Stimulated activated CD8-positive, alpha-beta memory T cell treated with anti-CD3 and anti-CD28 coated beads, Interleukin-7, amount 100 ng/mL, for 4 hours (primary cell): ENCODE measurements at places on chromosomes 7 and 10.
A peak's percentile ranks its signal among the peaks of the same experiment; 100 is the strongest.

DNA sequence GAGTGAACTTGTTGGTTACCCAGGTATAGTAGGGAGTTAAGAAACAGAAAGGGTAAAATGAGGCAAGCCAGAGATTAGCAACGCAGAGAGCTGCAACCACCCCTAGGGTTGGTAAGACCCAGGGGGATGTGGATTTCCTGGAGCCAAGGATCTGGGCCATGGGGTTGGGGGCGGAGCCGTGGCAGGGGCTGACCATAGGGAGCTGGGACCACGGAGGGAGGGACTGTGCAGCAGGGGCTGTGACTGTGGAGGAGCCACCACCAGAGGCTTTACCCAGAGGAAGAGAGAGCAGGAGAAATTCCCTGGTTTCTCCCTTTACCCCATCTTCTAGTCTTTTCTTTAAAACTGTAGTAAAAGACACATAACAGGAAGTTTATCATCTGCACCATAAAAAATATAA, 58.6 kb upstream of the BAIAP2L1 start:
- DNase-seq = no peak

GRCh38 chr10:89074120-89074519, 83.5 kb downstream of the FAS start:
- DNase-seq = no peak

GRCh38 chr10:3775696-3776551, 9.1 kb downstream of the KLF6 start:
- DNase-seq = no peak

GRCh38 chr7:53904355-53904754, 637.8 kb upstream of the VSTM2A start:
- no peak for DNase-seq

GRCh38 chr10:96565774-96566173, 21.0 kb downstream of the TM9SF3 start:
- DNase-seq = no peak

DNA sequence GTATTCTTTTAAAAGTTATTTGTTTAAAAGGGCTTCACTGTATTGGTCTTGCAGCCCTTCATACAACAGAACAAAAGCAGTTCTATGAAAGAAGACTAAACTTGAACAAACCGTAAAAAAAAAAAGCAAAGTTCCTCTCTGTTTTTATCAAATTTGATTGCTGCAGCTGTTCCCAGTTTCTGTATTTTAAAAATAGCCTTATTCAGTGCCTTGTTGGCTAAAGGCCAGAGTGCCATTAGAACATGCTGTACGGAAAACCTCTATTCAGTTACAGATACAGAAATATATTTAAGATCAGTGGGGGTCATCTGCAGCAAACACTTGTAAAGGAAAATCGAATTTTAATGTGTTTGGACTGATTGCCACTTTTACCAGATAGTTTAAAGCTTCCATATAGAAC, 207.8 kb upstream of the ETV1 start:
- no peak for DNase-seq

- no peak for DNase-seq
Observed at GRCh38 chr10:34437906-34438305, 377.2 kb downstream of the PARD3 start.

DNA sequence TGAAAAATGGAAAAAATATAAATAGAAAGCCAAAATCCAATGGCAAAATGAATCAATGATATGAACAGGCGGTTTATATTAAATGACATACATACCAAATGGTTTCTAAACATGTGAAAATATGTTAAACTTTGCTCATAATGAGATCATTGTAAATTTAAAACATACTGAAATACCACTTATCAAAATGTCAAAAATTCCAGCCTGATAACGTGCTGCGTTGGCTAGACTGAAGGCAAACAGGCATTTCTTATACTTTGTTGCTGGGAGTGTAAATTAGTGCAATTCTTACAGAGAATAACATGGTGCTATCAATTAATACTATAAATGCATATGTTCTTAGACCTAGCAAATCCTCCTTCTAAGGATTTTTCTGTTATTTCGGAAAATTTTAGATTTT, 225.8 kb upstream of the FAM3C start:
- DNase-seq = no peak

- no peak for DNase-seq
Observed at GRCh38 chr10:64630534-64630933, 1109.3 kb downstream of the REEP3 start.

- DNase-seq = peak; percentile 49
Observed at GRCh38 chr7:74401137-74401859, 52.4 kb upstream of the GTF2IRD1 start.

DNA sequence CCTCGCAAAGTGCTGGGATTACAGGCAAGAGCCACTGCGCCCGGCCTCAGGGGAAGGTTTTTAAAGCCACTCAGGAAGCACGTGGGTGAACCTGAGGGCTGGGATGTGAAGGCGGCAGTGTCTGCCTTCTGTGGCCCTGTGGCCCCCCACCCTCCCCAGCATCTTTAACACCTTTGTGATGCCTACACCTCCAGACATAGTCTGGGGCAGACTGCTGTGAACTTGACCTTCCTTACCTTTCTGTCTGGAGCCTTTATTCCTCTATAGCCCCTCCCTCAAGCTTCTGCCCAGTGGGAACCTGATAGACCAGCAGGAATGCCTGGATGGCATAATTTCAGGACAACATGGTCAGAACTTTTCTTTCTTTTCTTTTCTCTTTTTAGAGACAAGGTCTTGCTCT, 550.2 kb downstream of the GALNT17 start:
- DNase-seq = no peak

DNA sequence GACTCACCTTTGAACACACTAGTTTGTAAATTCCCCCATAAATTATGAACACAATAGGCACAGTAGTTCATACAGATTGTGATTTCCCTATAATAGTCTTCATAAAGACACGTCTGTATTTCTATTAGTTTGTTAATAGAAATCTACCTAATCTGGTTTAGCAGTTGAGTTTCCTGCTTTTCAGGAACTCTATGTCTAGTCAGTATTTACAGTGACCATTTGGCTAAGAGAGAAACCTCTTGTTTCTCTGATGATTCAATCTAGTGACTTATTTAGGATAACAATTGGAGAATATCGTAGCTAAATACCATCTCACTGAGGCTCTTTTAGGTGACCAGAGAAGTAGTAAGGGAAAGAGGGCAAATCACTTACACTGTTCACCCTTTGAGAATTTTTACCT, 5.9 kb upstream of the HERPUD2 start:
- no peak for DNase-seq

DNA sequence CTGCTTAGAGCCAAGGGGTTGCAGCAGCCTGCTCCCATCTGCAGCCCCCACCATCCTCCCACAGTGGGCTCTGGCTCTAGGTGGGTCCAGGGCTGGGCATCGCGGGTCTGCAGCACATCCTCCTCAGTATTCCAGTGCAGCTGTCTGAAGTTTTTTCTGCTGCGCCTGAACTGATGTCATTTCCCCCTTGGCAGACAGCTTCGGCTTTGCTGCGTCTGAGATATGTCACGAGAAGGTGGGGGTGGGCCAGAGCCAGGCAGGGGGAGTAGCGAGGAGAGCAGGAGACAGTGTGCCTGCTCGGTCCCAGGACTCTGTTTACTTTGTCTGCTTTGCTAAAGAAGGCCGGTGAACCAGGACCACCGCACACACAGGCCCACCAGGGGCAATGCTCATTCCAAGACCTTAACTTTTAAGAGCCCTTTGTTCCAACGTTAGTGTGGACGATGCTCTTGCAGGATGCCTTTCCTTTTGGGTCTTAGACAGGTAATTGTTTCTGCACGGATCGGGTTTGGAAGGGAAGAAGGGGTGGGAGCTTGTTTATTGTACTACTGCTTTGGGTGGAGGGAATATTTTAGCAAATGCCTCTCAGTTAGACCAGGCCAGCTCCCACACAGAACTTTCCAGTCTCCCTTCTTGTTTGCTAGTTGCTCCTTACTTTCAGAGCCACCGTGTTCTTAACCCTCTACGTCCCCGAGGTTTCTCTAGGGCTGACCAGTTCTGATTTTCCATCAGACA, 32.4 kb downstream of the WBP1L start:
- DNase-seq = no peak

GRCh38 chr7:91826377-91826776, 54.1 kb downstream of the MTERF1 start:
- DNase-seq = no peak

DNA sequence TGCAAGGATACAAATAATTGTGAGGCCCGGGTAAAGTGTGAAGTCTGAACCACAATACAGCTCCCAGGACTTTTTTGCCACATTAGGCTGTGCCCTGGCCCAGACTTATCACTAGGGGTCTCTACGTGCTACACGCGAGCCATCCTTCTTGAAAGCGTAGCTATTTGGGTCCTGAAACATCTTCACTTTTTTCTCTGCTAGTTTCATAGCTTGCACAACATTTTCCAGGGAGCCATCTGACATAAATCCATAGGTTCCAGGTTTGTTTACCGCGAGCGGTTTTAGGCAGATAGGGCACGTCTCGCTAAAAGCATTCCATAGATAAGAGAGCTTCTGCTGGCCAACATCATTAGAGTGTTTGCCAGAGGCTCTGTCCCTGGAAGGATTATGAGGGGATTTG, 226.5 kb downstream of the RPS24 start:
- DNase-seq = no peak

GRCh38 chr10:14995964-14996565, 36.9 kb downstream of the MEIG1 start:
- no peak for DNase-seq

- DNase-seq = no peak
Observed at GRCh38 chr7:94440451-94441039, 45.9 kb downstream of the COL1A2 start.

DNA sequence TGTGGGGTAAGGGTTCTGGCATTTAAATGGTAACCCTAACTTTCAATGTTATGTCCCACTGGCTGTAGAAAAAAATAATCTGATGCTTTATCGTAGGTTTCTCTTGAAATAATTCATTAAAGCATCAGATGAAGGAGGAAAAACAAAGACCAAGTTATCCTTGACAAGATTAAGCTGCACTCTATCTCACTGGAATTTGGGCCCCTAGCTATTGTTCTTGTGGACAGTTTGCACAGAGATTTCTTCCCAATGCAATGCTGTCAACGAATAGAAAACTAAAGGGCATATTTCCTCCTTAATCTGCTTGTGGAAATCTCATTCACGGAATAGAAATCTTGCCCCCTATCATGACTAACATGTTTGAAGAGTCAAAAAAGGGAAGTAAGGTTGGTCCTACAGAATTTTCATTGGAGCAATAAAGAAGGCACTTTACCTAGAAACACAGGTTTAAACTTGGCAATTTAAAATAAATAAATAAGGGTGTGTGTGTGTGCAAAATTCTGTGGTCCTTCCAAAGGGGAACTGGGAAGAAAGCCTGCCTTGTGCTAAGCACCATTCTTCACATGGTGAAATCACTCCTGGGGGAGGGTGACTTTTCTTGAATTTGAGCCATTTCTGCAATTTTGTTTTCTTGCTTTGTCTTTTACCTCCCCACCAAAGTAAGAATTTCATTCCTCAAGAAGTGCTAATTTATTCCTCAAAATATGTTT, 242.8 kb downstream of the GLI3 start:
- no peak for DNase-seq

DNA sequence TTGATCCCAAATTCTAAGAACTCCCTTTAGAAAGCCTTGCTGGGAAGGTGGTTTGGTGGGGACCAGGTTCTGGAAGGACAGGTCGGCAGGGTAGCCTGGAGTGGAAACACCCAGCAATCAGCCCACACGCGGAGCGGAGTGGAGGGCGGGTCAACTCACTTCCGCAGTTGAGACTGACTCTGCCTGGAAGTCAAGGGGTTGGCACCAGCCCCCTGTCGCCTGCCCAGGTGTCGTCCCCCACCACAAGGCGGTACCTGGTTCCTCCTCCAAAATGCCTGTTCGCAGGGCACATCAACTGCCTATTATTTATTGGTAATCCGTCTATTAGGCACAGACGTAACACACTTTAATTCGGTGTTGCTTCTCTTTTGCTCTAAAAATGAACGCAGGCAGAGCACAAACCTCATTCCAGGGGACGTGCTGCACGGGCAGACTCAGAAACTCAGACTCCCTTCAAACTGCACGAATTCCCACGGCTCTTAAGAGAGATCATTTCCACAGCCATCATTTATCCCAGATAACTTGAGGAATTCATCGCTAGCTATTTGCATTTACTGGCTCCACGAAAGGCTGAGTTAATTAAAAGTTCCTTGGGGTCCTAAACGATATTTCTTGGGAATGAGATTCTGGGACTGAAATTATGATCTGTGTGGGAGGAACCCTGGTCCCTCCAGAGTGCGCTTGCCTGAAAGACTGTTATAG, 248.2 kb upstream of the PPP2R2D start:
- DNase-seq = no peak

GRCh38 chr7:115782696-115783490, 247.7 kb downstream of the TFEC start:
- DNase-seq = no peak

DNA sequence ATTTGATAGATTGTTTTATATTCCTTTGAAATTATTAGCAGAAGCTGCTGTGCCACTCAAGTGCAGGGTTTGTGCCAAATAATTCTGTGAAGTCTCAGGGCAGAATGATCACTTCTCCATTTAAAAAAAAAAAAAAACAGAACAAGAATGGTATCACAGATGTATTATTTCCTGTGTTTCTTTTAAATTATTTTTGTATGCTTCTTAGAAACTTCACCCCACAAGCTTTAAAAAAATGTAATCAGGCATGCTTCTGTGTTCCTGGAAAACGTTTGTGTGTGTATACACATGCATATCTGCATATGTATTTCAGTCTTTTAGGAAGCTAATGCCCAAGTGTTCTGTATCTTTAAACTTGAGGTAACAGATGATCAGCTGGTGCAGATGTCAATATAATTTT, 6.3 kb upstream of the CD36 start:
- no peak for DNase-seq

GRCh38 chr10:132926070-132926469, 16.3 kb downstream of the CFAP46 start:
- DNase-seq = no peak

DNA sequence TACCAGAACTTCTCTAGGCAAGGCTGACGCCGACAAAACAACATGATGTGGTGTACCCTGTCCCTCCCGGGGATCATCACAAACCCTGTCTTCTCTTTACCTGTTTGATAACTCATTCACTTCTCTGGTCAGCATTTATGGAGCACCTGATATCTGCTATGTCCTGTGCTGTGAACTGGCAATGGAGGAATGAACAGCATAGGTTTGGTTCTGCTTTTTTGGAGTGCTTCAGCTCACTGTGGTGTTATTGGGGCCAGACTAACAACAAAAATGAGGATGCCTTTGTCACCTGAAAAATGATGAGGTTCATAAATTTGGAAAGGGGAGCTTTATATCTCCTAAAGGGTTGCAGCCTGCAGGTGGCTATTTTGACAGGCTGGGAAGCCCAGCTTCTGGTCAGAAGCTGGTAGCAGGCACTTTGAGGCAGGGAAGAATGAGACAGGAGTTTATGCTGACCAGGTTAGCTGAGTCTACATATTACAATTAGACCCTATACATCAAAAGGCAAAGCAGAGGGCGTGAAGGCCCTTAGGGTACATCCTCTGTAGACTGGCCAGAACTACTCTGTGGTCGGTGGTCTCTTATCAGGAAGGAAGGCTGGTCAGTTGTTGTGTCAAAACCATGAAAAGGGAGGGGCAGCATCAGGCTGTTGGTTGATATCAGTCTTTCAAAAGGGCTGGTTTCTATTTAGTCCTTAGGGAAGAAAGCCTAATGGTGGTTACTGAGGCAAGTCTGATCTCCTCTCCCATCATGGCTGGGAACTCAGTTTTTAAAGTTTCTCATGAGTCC, 42.3 kb downstream of the SH2D4B start:
- DNase-seq = no peak
